Activated CD8-positive, alpha-beta T cell treated with anti-CD3 and anti-CD28 coated beads, Interleukin-2, amount 10 ng/mL, durations not matched to agents 7 days and 5 days (primary cell): ENCODE measurements at places on chromosomes 7 and 10. TPM values are rescaled to one million over a fixed set of nuclear protein-coding genes. Genes with fewer than 3 reads are reported as not detected.

DNA sequence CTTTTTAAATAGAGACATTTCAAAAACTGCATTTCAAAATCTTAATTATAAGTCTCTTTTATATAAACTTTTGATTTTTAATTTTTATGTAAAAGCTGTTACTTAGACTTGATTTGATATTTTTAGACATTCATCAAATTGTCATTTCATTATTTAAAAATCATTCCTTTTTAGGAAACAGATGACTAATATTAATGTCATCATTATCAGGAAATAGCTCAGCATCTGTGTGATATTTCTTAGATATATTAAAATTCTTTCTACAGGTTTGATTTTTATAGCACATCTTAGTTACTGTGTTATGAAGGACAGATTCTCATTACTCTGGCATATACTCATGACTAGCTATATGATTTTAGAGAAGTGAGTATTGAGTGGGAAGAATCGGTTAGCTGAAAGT, 17.2 kb downstream of the RUNDC3B start:
- H3K27ac ChIP-seq = no peak overlapping the region
- no peaks in the 10 kb centered on the region for H3K36me3 ChIP-seq
- no peaks in the 10 kb centered on the region for H3K4me1 ChIP-seq
- no peaks in the 10 kb centered on the region for H3K27me3 ChIP-seq
- no peak for DNase-seq

DNA sequence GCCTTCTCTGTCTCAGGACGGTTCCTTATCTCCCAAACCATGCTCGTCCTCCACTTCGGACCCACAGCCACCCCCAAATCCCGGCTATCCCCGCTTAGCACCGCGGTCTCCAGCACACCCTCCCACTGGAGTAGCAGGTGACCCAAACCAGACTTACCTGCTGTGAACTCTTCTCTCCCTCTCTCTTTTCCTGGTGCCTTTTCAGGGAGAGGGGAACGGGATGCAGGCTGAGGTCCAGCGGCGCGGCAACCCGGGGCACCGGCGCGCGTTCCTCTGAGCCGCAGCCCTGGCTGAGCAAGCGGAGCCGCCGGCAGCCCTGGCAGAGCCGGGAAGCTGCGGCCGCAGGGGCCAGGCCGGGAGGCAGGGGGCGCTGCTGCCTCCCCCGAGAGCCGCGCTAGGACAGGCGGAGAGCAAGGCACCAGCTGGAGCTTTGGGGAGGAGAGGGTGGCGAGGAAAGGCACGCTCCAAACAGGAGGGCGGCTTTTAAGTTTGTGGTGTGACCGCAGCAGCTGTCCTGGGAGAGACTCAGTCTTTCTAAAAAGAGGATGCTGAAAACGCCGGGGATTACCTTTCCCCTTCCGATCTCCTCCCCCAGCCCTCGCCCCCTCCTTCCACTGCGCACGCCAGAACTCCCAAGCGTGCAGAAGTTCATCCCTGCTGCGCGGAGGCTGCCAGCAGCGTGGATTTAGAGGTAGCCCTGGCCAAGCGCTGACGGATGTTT, at the start of gene SEMA3D:
Gene SEMA3D (minus strand): TSS at position 536 of the 721 bp plus-strand sequence. CDS start 65,165 bp downstream, outside the sequence.
- H3K27ac ChIP-seq = no peak within 1 kb of the TSS
- no peaks in the 10 kb centered on the region for H3K36me3 ChIP-seq
- peaks cover 29% of the 10 kb centered on the region for H3K27me3 ChIP-seq
- no peak within 1 kb of the TSS for H3K4me3 ChIP-seq
- DNase-seq = no peak
- peaks cover 5% of the 10 kb centered on the region for H3K4me1 ChIP-seq

The TMEM236 gene
- total RNA-seq = not detected

The ST8SIA6 gene
- not detected for total RNA-seq

The TMEM270 gene
- not detected for total RNA-seq
